ENCODE measurements at places on chromosomes 7 and 10.

- DNase-seq = no peak
These were observed 329.8 kb downstream of the ADK start for GRCh38 chr10:74480778-74481177.

DNA sequence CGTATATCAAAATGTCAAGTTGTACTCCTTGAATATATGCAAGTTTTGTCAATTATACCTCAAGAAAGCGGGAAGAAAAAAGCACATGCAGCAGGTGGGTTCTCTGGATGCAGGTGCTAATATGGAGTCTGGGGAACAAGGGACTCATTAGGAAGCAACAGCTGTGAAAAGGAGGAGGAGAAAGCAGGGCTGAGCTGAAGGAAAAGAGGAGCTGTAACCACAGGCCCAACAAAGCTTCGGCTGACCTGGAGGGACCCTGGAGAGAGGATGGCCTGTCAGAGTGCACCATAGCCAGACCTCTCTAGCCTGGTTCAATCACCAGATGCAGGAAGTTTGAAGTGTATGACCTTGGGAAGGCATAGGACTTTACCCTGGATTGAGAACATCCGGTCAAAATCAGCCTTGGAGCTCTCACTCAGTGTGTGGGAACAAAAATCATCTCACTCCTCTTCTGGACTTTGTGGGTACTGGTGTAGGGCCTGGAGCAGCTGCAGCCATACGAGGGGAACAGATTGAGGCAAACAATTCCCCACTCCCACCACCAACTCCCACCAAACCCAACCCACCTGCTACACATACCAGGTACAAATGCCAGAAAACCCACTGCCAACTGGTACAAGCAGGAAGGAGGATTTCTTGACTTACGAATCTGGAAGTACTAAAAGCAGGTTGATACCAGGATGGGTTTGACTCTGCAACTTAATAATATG, 36.7 kb downstream of the NPTX2 start:
- DNase-seq = no peak

- no peak for DNase-seq
These were observed 21.6 kb upstream of the NUP205 start for GRCh38 chr7:135536150-135536549.

DNA sequence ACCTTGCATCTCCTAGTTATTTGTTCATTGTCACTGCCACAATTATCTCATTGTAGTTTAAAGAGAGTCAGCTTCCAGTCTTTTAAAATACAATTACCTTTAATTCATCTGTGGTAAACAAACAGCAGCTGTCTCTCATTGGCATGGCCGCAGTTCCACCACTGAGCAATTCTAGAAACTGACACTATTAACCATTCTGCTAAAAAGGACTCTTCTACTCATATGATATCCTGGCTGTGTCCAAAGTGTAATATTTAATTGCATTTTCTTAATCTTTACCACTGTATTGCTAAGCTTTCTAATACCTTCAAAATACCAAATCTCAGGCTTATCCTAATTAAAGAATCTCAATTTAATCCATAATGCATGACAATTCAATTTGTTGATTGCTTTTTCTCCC, 639.0 kb downstream of the AUTS2 start:
- no peak for DNase-seq

DNA sequence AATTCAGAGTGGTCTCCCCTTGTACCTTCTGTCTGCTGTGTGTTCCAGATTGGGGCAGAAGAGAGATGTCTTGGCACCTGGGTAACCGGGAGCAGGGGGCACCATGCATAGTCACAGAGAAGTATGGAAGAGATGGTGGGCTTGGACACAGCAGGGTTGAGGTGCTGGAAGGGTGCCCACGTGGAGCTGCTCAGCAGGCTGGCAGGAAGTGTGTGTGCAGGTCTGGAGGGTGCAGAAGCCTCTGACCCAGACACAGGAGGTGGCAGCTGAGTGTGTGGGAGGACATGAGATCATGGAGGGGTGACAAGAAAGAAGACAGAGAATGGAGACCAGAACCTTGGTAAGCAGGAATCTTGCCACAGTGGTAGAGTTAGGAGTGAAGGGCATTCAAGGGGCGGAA, 42.3 kb upstream of the DUSP5 start:
- DNase-seq = no peak

- peak; percentile 93 for DNase-seq
These were observed 124.5 kb downstream of the TMEM178B start for GRCh38 chr7:141198194-141198958.
